ENCODE measurements at places on chromosomes 3 and 15.

DNA sequence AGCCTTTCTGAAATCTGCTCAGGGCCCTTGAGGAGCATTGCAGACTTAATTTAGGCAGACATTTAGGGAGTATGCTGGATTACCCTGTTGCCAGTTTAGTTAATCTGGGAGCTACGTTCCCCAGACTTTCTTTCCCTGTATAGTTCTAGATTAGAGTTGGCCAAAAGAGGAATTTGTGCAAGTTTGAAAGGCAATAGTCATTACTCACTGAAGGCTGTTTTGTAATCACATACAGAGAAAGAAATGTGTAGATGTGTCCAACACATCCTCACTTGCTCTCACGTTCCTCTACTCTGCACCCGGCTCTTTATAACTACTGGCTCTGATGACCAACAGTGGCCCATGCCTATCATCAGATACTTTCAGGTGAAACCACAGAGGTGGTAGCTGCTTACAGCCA lies 24.2 kb downstream of the MASP1 start:
- no peak for DNase-seq

DNA sequence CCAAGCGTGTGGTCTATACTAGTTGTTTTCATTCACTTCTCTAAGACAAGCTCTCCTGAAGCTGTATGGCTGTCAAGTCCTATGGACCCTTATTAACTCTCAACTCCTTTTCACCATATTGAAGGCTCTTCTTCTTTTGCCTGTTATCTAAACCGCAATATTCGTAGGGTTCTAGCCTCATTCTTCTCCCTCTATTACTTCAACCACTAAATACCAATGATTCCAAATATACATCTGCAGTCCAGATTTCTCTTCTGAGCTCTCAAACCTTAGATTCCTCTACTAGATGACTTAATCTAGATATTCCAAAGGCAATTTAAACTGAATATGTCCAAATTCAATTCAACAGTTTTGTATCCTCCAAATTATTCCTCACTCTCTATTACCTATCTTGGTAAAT lies 24.6 kb downstream of the AQR start:
- no peak for DNase-seq

DNA sequence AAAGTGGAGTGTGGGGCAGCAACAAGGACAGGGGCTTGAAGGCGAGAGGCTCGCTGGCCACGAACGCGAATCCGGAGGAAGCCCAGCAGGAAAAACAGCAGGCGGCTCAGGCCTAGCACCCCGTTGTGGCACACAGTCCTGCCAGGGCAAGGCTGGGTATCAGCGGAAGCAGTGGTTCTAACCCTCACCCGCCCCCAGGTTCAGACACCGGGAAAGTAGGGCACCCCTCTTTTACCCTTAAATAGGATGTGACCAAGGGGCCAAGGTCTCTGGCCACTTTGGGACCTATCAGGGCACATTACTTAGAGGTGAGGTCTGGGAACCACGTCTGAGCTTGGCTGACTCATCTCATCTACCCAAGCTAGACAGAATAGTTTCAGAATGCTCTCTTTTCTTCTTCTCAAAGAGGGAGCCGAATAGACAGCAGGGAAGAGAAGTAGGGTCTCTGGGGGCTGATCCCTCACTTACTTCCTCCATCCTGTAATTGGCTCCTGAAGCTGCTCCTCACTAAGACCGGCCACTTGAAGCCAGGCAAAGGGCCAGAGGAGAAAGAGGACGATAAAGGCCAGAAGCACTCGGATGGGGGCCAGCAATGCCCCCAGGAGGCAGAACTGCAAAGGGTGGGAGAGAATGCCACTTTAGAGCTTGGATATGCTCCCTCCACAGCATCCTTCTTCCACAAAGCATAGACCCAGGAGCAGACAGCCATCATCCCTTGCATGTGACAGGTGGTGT lies 1.7 kb downstream of the LPCAT4 start:
- DNase-seq, result no peak

- DNase-seq, result no peak
Observed at GRCh38 chr3:35965908-35966307, 326.6 kb downstream of the ARPP21 start.

DNA sequence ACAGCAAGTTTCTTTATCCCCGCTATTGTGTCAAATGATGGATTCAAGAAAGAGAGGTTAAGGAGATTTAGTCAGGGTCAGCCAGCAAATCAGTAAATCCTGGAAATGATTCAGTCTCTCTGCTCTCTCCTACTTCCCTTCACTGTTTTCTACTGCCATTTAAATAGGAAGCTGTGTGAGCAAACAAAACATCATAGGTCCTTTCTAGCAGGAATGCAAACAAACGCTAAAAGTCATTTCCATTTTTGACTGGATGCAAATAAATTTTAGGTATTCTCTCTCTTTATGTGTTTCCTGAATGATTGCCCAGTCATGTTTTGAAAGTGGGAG lies 299.4 kb upstream of the RORA start:
- no peak for DNase-seq

- no peak for DNase-seq
Observed at GRCh38 chr3:162015856-162016255, 519.2 kb downstream of the OTOL1 start.

- DNase-seq, result no peak
Observed at GRCh38 chr3:13455644-13456043, 24.5 kb upstream of the HDAC11 start.

DNA sequence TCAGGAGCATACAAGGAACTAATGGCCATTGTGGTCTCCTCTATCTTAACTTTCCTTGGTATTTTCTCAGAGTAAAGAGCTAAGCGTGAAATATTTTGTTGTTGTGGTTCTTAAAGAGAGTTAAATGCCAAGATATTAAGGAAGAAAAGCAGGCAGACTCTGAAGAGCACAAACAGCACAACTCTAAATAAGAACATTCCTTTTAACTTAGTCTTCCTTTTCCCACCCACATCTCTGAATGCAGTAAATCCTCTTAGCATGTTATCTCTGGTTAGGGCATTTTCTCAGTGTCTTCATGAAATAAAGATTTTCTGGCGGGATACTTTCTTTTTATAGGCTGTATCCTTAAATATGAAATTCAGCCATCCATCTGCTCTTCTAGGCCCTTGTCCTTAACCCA lies 1.5 kb downstream of the GPR87 start:
- DNase-seq, result no peak
